ENCODE measurements at places on chromosomes 4 and X.
A peak's percentile ranks its signal among the peaks of the same experiment; 100 is the strongest.

GRCh38 chr4:1981251-1982058, 27.3 kb downstream of the NELFA start:
- no peak for DNase-seq

DNA sequence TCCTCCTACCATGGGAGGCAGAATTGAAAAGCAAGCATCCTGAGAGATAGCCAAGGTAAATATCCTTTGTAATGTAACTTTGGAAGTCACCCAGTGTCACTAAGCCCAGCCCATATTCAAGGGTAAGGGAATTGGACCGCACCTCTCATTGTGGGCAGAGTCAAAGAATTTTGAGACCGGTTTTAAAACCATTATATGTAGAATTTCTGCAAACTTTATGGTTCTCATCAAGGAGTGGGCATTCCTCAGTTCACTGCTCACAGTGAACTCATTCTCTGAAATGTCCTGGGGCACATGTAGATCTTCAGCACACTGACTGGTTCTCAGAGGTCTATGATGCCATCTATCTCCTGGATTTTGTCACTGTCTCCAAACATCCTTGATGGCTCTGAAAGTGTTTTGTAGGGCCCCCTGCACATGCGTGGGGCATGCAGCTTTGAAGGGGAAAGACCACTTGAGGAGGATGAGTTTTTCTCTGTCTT, 35.3 kb upstream of the CHRNA9 start:
- DNase-seq: no peak

GRCh38 chr4:170374770-170375169, 285.0 kb upstream of the AADAT start:
- peak; percentile 33 for DNase-seq

DNA sequence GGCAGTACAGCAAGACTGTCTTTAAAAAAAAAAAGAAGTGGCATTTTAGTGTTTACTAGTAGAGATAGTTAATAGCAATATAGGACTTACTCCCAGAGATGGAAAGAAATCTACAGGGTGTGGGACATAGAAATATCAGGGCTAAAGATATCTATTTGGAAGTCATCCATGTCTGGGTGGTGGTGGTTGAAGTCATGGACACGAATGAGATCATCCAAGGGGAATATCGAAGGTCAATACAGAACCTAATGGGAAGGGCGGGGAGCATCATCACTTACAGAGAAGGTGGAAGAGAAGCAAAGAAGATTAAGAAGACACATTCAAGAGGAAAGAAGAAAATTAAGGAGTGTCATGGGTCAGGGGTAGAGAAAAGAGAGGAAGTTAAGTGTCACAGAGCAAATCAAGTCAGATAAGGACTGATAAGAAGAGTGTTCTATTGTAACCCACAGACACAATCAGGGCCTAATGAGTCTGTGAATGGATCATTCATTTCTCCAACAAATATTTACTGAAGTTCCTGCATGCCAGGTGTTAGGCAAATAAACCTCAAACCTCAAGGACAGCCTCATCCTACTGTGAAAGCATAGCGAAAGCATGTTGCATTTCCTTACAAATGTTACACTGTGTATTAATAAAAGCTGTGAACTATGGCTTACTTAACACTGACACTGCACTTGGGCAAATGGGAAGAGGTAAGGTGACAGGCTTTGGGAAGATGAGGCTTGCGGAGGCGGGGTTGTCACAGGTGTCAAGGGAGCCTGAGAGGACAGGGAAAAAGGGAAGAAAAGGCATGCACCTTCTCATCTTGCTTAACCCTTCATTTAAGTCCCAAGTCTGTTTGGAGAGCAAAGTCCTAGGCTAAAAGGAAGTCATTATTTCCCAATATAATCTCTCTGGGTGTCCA, 65.3 kb downstream of the ELOVL6 start:
- no peak for DNase-seq

GRCh38 chr4:156073976-156074375, 120.3 kb upstream of the CTSO start:
- DNase-seq: no peak

DNA sequence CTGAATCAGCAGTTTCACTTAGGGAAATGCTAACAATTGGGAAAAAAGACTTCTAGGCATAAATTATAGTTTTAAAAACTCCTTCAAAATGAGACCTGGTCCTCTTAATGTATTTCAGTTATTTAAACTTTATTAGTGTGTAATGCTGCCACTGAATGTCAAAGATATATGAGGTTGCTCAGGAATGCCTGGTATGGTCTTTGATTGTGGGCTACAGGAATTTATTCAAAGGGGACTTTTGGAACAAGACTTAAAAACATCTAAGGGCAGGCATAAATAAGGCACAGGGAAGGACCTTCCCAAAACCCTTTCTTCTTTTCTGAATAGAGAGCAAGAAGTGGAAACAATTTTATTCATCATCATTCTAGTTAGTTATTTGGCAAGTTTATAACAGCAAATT, 439.1 kb downstream of the TLL1 start:
- DNase-seq: no peak

Measured in GM18507 (cell line).